Posterior vena cava (tissue), 2 donors: ENCODE measurements at places on chromosomes 3 and 15. TPM values are rescaled to one million over a fixed set of nuclear protein-coding genes. Genes with fewer than 3 reads are reported as not detected.

The ATP8B4 gene
- 21.1 TPM for total RNA-seq

DNA sequence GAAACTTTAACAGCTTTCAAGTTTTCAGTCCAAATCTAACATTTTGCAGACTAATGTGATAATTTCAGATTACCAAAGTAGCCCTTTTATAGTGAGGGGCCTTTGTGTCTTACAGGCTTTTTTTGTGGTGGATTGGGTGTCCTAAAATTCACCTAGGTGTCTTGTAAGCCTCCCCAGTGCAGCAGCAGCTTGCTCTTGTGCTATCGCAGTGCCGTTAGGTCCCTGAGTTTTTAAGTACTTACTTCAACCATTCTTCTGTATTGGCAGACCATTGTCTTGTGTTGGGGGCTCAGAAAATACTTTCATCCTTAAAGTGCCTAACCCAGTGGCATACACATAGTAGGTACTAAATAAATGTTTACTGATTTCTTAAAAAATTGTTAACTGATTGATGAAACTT is 2.1 kb downstream of the PDE8A start:
- no peak for DNase-seq

The PLSCR4 gene
- 53.4 TPM for total RNA-seq

- DNase-seq, result no peak
Observed at GRCh38 chr3:153338487-153338886, 176.5 kb downstream of the RAP2B start.
